ENCODE measurements at places on chromosomes 3 and 15.

DNA sequence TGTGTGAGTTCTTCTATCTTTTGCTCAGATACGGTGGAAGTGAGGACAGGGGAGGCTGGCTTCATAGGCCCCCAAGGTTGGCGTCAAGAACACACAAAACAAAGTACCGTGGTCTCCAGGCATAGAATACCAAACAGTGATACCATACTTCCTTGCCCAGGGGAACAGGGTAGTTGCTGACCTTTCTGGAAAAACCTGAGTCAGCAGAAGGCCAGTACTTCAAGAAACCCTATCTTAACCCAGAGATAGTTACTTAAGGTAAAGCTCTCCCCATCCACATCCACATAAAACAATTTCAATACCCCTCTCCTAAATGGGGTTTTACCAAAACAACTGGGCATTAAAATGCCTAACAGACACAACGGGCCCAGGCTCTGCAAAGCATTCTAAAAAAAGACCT is 29.6 kb upstream of the RPS17 start:
- no peak overlapping the region for H3K27ac ChIP-seq
- H3K27me3 ChIP-seq, result no peaks in the 10 kb centered on the region
- H3K4me3 ChIP-seq, result no peak overlapping the region
- DNase-seq, result no peak
- H3K4me1 ChIP-seq, result peaks cover 3% of the 10 kb centered on the region

- no peaks in the 10 kb centered on the region for H3K4me1 ChIP-seq
- no peak for DNase-seq
- H3K4me3 ChIP-seq, result no peak overlapping the region
Observed at GRCh38 chr15:63347074-63347857, 34.4 kb downstream of the CA12 start.

GRCh38 chr15:90679959-90680358 is 37.2 kb upstream of the BLM start:
- peak; percentile 38 for DNase-seq
- no peaks in the 10 kb centered on the region for H3K27me3 ChIP-seq
- H3K27ac ChIP-seq, result peak overlapping the region; percentile 68
- H3K4me3 ChIP-seq, result no peak overlapping the region

- H3K4me1 ChIP-seq, result peaks cover 26% of the 10 kb centered on the region
- DNase-seq, result no peak
- H3K36me3 ChIP-seq, result no peaks in the 10 kb centered on the region
Observed at GRCh38 chr15:40096094-40096891, 12.4 kb downstream of the BMF start.

GRCh38 chr3:23324745-23325144 is 121.6 kb downstream of the UBE2E2 start:
- DNase-seq, result no peak
- H3K4me1 ChIP-seq, result no peaks in the 10 kb centered on the region
- H3K27ac ChIP-seq, result no peak overlapping the region

Measured in uterus (tissue), 4 donors.